ENCODE measurements at places on chromosomes 1 and 21.

DNA sequence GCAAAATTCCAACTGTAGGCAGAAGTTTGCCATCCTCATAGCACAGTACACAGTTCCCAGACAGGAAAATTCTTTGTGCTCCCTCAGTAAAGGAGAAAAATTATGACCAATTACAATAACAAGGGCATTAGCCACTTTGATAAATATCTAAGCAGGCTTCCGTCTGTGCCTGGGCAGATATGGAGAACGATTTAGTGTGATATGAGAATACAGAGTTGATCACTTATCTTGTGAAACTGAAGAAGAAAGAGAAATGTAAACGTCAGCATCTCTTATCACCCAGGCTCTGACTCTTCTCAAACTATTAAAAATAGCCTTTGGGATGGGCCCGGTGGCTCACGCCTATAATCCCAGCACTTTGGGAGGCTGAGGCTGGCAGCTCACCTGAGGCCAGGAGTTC lies 54.5 kb upstream of the TIAM1 start:
- DNase-seq: no peak

DNA sequence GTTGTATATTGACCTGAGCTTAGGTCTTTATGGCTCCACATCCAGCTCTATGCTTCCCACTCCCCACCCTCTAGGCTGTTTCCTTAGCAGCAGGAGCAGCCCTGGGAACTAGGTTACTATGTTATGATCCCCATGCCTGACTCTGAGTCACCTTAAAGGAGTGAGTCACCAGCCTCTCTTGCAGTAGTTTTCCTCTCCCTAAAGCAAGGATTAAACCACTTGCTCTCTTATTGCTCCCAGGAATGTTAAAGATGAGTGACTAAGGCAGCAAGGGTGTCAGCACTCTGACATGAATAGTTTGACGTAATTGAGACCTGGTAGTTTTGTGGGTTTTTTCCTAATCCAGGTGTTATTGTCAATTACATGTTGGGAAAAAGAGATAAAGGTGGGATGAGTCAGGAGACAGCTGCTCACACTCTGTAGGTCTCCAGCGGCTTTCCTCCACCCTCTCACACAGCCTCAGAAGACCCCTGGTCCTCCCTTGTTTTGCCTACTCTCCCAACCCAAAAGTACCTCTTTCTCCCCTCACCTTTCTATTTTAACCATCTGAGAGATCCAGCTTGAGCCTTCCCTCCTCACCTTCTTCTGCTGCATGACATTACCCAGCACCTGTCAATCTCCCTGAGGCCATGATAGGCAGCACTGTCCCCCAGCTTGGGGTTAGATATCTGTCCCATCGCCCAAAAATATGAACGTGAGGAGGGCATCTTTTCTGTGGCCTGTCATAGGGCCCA lies 369.1 kb upstream of the VAMP3 start:
- DNase-seq: no peak

DNA sequence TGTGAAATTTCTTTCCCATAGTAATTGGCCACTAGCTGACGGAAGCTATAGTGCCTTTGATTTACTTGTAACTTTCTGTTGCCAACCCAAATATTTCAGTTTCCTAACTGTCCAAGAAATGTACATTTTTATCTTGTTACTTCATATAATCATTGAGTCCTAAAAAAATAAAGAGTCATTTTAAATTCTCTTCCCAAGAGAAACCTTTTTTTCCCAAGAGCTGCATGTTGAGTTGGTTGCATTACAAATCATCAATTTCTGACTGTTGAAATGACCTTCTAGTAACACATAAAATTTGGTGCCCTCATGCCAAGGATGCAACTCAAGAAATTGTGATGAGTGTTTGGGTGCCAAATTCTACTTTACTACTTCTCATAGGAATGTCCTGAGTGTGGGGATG lies 61.0 kb downstream of the HMCN1 start:
- no peak for DNase-seq

- peak; percentile 37 for DNase-seq
These were observed 57.2 kb downstream of the AGPAT3 start for GRCh38 chr21:43921979-43922945.

GRCh38 chr1:35570589-35571137 lies 2.5 kb upstream of the TFAP2E start:
- no peak for DNase-seq

GRCh38 chr1:171159148-171159547 lies 26.0 kb upstream of the FMO2 start:
- no peak for DNase-seq

GRCh38 chr1:198424441-198424840 lies 116.0 kb downstream of the ATP6V1G3 start:
- no peak for DNase-seq

- no peak for DNase-seq
These were observed 85.9 kb upstream of the PUM1 start for GRCh38 chr1:31151402-31151801.

GRCh38 chr1:234611225-234611846 lies 1.4 kb upstream of the IRF2BP2 start:
- DNase-seq: peak; percentile 94

DNA sequence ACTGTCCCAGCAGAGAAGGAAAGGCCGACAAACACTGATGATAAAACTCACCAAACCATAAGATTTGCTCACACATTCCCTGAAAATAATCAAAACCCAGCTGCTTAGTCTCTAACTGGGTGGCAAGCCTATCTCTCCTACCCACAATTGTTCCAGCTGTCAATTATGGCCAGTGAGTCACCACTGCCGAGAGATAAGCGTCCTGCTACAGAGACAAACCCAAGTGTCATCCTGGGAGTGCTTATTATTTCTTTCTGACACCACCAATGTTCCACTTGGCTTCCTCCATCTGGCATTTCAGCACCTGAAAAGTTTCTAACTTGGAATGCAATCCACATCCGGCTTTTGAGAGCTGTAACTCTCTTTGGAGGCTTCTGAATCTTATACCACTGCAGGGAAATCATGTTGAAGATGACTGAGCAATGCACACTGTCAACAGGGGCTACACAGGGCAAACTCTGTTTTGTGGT lies 51.5 kb upstream of the VAV3 start:
- DNase-seq: peak; percentile 97

DNA sequence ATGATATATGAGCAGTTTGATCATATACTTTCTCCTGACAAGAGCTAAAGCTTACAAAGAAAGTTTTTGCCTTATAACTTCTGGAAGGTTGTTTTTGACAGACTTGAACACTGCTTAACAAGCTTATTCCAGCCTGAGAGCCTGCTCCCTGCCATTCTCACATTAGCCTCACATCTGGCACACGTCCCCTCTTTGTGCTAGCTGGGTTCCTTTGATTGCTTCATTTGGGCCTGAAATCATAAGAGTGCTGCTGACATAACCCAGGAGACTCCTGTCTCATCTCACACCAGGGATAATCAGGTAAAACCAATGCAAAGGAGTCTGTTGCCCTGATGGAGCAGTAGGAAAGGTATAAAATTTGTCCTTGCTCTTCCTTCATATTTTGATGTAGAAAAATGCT lies 1411.7 kb upstream of the B3GALT2 start:
- DNase-seq: no peak

GRCh38 chr1:243542739-243543415 lies 287.0 kb downstream of the SDCCAG8 start:
- DNase-seq: no peak

- no peak for DNase-seq
These were observed 17.7 kb upstream of the TBX15 start for GRCh38 chr1:119005724-119006405.

GRCh38 chr21:14690886-14691285 lies 144.8 kb upstream of the SAMSN1 start:
- DNase-seq: no peak

DNA sequence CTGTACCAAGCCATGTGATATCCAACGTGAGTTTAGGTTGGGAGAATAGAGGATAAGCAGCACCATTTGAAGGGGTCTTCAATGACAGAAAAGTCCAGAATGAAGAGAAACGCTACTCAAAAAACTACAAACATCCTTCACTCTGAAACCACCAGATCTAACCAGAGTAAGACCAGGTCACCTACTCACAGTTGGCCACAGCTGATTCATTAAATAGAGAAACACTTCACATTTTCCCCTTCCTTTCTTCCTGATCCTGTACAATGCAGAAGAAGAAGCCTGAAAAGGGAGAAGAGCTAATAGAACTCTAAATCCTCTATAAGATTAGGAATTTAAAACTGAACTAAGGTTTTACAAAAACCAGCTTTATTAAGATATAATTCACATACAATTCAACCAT lies 19.4 kb upstream of the SETDB1 start:
- DNase-seq: no peak

- no peak for DNase-seq
These were observed 506.1 kb downstream of the NPHP4 start for GRCh38 chr1:5485968-5486696.

GRCh38 chr21:46117586-46118315 lies 19.8 kb downstream of the COL6A2 start:
- DNase-seq: no peak

DNA sequence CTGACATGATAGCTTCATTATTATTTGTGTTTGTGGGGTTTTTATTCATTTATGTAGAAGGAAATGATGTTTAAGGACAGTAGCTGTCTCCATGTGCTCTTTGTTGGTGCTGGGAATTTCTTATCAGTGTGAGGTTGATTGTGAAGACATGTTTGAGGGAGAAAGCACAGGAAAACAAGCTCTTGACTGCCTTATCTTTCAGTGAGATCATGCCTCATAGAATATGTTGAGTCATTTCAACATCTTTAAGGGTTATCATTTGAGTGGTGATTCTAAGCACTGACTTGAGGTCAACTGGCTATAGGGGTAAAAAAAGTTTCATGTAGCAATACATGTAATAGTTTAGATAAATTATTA lies 405.1 kb upstream of the ADAMTS5 start:
- DNase-seq: no peak

Measured in hematopoietic multipotent progenitor cell treated with erythropoietin and hydrocortisone succinate and interleukin-3 and kit ligand, for 8 days (in vitro differentiated cells).